NCI-H1436 treated with DMSO at 0.1 percent for 48 hours (cell line): ENCODE measurements at places on chromosomes 13 and 19.

- DNase-seq: no peak
These were observed 14.5 kb downstream of the CC2D1A start for GRCh38 chr19:13920524-13920923.

DNA sequence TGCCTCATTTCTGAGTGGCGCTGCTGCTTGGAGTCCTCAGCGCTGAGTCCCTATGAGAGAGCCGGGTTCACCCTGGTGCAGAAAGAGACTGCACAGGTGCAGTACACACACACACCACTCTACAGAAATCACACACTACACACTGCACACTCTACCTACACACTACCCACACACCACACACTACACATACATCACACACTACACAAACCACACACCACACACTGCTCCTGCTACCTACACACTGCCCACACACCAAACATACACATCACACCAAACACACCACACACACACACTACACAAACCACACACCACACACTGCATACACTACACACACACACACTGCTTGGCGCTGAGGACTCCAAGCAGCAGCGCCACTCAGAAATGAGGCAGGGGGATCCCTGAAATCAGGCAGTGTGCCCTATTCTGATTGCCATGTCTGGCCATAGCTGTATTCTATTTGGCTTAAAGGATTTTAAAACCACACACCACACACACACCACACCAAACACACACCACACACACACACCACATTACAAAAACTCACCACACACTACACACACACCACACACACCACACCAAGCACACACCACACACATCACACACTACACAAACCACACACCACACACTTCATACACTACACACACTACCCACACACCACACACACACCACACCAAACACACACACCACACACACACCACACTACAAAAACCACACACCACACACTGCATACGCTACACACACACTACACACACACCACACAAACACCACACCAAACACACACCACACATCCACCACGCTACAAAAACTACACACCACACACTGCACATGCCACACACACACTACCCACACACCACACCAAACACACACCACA is 4.9 kb downstream of the MAG start:
- no peak for DNase-seq

DNA sequence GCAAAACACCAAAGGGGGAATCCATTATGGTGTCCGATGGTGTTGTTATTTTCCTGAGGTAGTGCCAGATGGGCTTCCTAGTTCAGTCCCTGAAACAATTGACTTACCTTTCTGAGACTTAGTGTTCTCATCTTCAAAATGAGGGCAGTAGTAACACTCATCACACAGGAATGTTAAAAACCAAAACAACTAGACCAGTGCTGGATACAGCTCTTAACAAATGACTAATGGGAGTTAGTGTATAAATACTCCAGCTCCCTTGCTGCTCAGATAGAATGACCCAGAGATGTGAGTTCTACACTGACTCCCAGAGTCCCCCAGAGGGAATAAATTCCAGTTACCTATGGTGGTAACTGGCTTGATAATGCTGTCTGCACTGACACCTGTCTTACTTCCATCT is 49.9 kb downstream of the MBD3L2B start:
- DNase-seq: no peak

GRCh38 chr13:98658131-98658530 is 81.2 kb upstream of the STK24 start:
- DNase-seq: no peak

DNA sequence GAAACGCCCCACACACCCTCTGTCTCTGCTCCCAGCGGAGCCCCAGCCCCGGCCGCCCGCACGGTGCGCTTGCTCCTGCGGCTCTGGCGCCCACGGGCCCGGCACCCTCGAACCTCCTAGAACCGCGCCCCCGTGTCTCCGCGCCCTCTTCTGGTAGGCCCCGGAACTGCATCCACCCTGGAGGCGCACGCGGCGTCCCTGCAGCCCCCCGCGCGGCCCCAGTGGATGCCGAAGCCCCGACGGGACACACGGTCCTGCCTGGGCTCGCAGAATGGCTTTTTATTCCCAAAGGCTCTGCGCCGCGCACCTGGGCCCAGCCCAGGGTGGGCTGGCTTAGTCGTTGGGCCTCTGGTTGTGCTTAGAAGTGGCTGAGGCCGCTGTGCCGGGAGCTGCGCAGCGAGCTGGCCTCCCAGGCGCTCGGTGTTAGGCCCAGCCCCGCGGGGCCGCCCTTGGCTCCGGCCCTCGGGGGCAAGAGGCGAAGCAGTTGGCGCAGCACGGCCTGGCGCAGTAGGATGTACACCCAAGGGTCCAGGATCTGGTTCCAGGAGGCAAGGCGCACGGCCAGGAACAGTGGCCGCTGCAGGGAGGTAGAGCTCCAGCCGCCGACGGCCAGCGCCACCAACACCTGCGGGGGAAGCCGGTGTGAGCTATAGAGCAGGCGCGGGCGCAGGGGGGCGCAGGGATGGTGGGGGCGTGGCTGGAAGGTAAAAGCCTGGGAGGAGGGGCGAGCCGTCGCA is 2.8 kb downstream of the PTGER1 start:
- no peak for DNase-seq

- no peak for DNase-seq
These were observed 1.5 kb downstream of the PLEKHF1 start for GRCh38 chr19:29666578-29667386.

DNA sequence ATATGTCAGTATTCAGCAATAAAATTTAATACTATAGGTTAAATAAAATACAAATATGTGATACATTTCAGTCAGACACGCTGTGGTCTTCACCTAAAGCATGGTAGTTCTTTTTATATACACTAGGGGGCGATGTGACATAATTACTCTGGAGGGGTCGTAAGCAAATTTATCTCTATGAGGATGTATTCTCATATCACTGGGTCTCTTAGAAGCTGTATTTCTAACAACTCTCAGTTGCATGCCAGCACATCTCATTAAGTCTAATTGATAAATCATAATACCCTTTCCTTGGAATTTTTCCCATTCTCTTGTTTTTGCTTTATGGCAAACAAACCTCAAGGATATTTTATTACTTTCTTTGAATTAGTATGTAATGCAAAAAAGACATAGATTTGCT is 3.9 kb upstream of the PCDH17 start:
- peak; percentile 6 for DNase-seq

GRCh38 chr19:15954820-15955219 is 6.0 kb downstream of the OR10H4 start:
- no peak for DNase-seq

DNA sequence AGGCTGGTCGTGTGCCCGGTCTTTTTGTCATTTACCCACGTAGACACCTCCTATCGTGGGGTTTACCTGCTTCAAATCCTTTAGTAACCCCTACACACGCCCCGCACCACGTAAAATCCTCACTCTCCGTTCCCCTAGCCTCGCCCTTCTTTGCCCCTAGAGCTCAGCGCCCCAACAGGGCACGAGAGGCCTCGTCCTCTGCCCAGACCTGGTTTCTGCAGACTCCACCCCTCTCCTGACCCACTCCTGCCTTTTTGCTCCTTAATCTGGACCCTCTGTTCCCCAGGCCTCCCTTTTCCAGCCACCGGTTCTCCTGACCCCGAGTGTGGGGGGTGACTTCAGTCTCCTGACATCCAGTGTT is 412 bp downstream of the ZNF528 start:
- DNase-seq: no peak

DNA sequence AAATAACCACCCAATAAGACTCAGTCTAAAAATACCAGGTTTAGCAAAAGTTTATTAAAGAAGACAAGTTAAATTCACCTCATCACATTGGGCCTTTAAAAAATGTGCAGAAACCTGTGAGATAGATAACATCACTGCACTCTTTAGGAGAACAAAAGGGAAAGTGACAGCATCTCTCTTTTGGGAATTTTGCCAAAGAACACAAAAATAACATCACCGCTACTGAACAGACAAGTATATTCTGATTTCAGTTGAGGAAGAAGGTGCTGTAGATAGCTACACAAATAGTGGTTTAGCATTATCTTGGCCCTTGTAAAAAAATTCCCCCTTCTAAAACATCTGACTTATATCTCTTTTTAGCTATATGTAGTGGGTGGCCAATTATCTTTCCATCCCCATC is 244.7 kb downstream of the VWA8 start:
- DNase-seq: no peak

- DNase-seq: no peak
These were observed 323.3 kb downstream of the NALCN start for GRCh38 chr13:101092985-101093384.

GRCh38 chr13:112770504-112770903 is 80.7 kb downstream of the ATP11A start:
- DNase-seq: no peak

GRCh38 chr13:42028113-42028799 is 20.2 kb upstream of the DGKH start:
- no peak for DNase-seq

- no peak for DNase-seq
These were observed 25.5 kb upstream of the ATP12A start for GRCh38 chr13:24654741-24655140.

DNA sequence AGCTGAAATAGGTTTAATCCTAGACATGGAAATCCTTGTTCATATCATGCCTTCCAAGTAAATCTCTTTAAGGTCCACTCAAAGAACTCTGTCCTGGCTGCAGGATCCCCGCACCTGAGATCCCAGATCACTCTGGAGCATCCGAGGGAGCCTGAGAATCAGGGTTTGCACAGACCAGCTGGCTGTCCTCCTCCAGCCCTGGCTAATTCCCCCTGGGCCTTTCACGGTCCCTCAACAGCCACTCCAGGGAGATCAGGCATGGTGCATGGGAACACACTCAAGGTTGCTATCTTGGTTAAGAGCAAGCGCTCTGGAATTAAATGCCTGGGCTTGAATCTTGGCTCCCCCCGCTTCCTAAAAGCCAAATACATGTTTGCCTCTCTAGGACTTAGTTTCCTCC is 130.8 kb downstream of the IRS2 start:
- no peak for DNase-seq

DNA sequence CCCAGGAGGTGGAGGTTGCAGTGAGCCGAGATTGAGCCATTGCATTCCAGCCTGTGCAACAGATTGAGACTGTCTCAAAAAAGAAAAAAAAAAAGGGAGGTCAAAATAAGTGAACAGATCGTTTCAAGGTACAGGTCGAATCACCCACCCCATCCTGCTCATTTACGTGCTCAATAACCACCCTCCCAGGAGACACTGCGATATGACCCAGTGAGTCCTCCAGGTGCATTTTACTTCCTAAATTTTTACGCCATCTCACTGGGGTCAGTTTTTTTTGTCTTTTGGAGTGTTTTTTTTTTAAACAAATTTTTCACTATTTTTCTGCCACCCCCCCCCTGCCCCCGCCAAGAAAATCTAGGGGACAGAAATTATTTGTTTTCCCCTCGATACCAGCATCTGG is 68.1 kb downstream of the ZNF486 start:
- no peak for DNase-seq

- DNase-seq: no peak
These were observed 1.4 kb downstream of the ANKRD10 start for GRCh38 chr13:110913322-110914080.

DNA sequence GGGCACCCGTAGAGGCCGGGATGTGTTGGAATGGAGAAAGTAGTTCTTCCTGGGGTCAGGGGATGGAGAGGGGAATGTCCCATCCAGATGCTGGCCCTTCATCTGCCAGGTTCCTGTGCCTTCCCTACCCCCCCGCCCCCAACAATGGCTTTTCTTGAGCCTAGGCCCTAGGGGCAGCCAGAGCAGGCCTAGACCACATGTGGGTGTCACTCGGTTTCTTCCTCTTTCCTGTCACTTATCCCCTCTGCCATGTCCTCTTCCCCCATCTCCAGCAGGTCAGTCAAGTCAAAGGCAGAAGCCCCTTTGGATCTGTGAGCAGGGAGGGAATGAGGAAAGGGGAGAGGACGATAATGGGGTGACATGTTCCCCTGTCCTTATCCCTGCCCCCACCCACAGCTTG is 36.4 kb downstream of the LYL1 start:
- no peak for DNase-seq

- DNase-seq: no peak
These were observed 31.1 kb downstream of the ADGRL1 start for GRCh38 chr19:14174883-14175282.

- DNase-seq: no peak
These were observed 70.7 kb downstream of the COL4A2 start for GRCh38 chr13:110377826-110378201.

DNA sequence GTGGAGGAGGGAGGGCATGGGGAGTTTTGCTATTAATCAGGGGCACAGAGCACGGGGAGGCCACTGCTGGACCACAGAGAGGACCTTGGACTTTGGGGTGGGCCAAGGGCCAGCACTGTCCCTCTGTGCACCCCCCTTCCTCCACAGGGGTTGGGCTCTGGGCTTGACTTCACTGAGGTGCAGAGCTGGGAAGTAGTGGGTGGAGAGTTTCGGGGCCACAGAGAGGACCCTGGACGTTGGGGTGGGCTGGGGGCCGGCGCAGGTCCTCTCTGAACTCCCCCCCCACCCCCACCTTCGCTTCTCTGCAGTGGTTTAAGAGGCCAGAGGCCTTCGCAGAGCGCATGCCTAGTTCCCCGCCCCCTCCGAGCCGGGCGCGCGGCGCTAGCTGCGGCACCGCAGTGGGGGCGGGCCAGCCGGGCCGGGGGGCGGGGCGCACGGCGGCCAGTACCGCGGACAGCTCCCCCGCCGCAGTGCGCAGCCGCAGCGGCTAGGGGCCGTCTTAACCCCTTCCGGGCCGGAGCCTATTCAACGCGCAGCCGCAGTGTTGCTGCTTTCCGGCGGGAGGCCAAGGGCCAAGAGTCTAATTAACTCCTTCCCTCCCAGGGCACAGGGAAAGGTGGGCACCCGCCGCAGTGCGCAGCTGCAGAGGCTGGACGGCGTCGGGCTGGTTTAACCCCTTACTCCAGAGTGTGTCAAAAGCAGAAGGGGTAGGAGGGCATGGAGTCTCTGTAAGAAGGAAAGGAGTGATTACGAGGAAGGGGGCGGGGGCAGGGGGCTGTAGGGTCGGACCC is 3.7 kb downstream of the KCNC3 start:
- DNase-seq: peak; percentile 79

DNA sequence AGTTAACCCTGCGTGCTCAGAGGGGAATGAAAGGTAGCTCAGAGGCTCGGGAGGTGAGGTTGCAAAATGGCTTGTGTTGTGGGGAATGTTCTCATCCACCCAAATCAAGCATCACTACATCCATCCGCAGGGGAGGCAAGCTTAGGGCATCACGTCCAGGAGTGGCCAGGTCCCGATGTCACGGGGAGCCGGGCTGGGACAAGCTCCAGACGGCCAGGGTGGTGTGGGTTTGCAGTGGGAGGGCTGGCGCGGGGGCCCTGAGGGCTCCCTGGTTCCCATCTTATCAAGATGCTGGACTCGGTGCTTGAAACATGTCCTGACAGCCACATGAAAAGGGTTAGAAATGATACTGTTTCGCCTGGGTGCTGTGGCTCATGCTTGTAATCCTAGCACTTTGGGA is 25.8 kb downstream of the EPN1 start:
- no peak for DNase-seq

- no peak for DNase-seq
These were observed 64.2 kb downstream of the DPY19L3 start for GRCh38 chr19:32469795-32470194.

DNA sequence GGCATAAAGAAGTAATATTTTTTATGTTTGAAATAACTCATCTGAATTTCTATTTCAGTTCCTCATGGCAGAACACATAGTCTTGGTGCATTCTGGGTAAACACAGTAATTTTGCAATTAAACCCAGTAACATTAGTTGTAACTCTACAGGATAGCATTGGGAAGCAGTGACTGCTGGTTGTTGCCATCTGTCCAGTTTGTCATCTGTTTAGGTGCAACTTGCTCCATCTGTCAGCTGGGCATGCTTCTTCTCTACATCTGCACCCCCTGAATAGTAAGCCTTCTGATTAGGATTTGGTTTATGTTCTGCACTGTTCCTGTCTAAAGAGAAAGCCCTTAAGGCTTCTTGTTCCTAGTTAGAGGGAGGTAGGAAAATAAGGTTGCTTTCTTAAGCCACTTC is 63.5 kb upstream of the CSNK1A1L start:
- DNase-seq: no peak
